PC-3 (cell line): ENCODE measurements at places on chromosomes 11 and 22.

DNA sequence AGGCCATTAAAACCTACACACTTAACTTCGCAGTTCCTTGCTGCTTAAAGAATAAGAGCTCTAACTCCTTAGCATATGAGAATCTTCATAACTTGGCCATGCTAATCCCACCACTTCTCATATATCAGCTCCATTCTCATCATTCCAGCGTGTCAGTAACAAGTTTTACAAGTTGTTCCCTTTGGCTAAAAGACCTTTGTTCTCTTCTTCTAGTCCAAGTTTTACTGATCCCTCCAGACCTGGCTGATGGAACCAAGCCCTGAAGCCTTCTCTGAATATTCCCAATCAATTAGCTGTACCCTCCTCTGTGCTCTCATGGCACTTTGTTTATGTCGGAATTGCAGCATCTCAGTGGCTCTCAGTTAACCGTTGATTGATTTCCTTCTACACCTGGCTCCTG is 35.8 kb downstream of the GAB2 start:
- no peak for DNase-seq

- no peak for DNase-seq
These were observed 59.0 kb downstream of the LRP5 start for GRCh38 chr11:68371171-68372041.

GRCh38 chr11:130854483-130854882 is 61.8 kb downstream of the SNX19 start:
- no peak for DNase-seq

DNA sequence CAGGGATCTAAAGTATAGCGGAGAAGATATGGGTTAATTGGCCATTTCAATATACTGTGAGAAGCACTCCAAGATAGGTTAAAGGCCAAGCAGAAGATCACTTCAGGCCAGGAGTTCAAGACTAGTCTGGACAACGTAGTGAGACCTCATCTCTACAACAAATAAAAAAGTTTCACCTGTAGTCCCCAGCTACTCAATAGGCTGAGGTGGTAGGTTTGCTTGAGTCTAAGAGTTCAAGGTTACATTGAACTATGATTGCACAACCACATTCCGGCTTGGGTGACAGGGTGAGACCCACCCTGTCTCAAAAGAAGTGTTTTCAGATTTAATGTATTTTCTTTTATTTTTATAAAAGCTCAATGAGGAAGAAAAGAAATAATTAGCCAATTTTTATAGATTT is 25.4 kb downstream of the PATL1 start:
- DNase-seq: no peak

- DNase-seq: no peak
These were observed 809.4 kb upstream of the RAG2 start for GRCh38 chr11:37407461-37407860.

DNA sequence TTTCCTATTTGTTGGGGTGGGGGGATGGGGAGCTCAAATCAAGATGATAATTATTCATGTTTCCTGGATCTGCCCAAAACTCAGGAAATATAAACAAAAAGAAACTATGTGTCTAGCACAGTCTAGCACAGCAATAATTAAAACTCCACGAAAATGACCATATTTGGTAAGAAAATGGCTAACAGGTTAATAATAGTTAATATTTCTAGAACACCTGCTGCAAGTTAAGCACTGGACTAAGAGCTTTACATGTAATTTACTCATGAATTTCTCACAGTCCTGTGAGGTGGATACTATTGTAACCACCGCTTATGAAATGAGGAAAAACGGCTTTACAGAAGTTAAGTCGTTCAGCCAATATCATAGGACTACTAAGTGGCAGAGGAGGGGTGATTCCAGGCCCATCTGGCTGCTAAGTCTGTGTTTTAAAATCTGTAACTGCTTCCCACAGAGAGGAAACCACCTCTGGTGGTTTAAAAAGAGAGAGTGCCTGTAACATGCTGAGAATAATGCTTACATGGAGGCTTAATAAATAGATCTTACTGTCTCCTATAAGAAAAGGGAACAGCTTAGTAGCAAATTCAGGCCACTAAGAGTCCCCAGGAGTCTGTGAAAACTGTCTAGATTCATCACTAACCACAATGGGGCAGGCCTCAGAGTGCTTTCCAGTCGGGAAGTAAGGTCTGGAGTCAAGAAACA is 11.0 kb upstream of the AMOTL1 start:
- DNase-seq: no peak

DNA sequence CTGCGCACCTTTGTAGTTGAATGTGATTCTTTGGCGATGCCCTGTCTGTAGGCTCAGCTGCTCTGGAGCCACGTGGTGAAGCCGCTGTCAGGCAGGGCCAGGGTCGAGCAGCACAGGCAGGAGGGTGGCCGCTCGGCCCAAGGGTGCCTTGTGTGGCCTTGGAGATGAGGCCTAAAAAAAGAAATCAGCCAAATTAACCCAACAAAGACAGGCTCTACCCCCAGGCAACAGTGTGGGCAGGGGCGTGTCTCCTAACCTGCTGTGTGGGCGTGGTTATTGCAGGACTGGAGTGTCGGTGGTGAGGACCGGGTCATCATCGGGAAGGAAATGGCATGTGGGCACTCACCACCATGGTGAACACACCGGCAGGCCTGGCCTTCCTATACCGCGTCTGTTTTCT is 34.3 kb downstream of the CTTN start:
- no peak for DNase-seq

GRCh38 chr22:21628386-21629254 is 1.2 kb downstream of the YDJC start:
- DNase-seq: no peak

DNA sequence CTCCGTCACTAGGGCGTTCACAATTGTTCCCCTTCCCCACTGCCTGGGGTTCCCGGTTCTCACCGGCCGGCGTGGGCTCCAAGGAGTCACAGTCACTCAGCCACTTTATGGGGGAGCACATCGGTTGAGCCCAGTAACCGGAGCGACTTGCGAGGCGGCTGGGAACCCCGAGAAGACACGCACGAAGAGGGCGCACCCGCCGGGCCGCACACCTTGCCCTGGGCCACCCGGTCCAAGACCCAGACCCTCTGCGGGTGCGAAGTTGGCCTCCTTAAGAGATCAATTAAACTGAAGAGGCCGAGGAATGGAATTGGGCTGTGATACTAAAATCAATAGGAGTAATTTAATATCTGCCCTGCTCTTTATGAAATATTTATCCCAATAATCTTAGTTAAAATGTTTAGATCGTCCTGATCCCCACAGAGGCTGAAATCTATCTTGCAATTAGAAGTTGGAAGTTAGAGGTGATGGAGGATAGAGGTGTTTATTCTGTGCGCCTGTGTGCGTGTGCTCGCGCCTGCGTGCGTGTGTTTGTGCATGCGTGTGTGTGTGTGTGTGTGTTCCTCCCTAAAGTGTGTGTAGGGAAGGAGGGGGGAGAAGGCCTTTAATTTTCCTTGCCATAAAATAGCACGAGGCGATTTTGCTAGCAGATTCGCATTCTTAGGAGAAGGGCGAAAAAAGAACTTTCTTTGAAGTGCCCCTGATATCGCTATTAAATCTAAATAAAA is 954 bp upstream of the MN1 start:
- DNase-seq: no peak

DNA sequence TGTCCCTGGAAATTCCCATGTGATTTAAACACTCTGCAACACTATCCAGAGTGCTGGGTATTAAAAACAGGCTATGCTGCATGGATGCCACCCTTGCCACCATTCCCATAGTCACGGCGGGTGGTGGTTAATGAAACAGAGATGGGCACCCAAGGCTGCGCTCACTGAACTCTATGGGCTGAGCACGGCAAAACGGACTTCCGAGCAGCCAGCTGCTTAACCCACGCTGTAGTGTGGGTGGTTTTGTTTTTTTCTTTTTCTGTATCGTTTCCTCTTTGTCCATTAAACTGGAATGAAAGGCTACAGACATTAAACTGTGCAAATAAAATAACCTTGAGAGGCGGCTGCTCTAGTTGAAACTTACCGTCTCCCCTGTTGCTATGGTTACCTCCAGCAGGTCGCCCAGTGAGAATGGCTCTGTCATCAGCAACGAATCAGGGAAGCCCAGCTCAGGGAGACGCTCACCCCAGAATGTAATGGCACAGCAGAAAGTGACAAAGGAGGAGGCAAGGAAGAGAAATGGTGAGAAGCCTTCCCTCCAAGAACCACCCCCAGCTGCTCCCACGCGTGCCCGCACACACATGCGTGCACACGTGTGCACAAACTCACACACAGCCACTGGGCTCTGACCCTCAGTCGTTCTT is 102.1 kb downstream of the C11orf91 start:
- DNase-seq: no peak

DNA sequence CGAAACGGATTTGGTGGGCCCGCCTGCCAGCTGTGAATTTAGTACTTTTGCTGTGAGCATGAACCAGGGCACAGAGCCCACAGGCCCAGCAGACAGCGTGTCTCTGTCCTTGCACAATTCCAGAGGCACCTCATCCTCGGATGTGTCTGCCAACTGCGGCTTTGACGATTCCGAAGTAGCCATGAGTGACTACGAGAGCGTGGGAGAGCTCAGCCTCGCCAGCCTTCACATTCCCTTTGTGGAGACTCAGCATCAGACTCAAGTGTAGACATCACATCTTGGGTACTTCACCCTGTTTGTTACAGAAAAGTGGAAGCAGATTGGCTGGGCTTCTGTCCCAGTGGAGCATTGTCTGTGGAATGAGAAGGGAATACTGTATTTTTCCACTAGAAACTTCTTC is 78.6 kb upstream of the MTNR1B start:
- no peak for DNase-seq

- DNase-seq: no peak
These were observed 12.7 kb downstream of the MED15 start for GRCh38 chr22:20520093-20520511.

- DNase-seq: no peak
These were observed 106.7 kb downstream of the CCDC81 start for GRCh38 chr11:86481399-86481798.

- DNase-seq: no peak
These were observed 46.5 kb upstream of the FIBIN start for GRCh38 chr11:26947379-26947844.

DNA sequence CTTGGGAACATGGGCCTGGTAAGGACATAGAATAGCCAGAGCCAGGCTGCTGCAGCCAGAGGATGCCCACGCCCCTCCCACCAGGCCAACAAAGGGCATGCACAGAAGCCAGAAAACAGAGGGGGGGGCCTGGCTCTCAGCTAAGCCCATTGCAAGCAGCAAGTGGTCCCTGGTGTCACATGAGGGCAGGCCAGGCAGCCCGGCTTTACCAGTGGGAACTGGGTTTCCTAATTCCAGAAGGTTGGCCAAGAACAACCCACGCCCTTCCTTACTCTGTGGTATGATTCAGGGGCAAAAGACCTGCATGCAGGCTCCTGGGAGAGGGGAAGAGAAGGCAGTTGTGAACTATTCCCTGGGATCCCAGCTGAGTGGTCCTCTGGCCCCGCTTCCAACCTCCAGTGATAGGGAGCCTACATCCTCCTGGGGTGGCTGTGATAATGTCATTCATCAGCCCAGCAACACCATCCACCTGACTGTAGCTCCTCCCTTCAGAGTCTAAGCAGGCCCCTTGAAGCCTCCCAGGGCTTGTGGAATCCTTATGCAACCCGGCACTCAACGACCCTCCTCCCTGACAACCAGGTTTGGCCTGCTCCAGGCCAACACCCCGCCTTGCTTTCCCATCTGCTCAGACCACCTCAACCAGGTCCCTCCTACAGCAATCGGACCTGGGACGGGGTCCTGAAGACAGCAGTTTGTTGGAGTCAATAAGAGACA is 62.1 kb upstream of the LMO1 start:
- no peak for DNase-seq

GRCh38 chr22:43005106-43005505 is 9.8 kb downstream of the PACSIN2 start:
- DNase-seq: no peak

- DNase-seq: no peak
These were observed 16.1 kb upstream of the TMEM86A start for GRCh38 chr11:18682466-18682865.

DNA sequence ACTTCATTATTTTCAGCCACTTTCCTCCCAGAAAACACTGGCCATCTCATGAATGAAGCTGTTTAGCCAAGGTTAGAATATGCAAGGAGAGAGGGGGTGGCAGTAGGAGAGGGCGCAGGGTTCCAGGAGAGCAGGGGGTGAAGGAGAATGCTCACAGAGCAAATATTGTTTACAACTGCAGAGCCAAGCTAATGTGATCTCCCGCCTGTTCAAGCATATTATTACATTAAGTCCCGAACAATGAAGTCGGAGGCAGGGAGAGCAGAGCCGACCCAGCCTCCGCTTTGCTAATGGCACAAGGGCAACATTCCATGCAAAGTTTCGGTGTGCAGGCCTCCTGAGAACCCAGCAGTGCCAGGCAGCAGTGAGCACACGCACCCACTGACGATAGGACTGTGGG is 80.1 kb downstream of the MICAL3 start:
- DNase-seq: no peak

GRCh38 chr11:69821511-69822040 is 2.4 kb upstream of the FGF3 start:
- DNase-seq: no peak

- DNase-seq: no peak
These were observed 142.2 kb downstream of the ST3GAL4 start for GRCh38 chr11:126497581-126498122.

DNA sequence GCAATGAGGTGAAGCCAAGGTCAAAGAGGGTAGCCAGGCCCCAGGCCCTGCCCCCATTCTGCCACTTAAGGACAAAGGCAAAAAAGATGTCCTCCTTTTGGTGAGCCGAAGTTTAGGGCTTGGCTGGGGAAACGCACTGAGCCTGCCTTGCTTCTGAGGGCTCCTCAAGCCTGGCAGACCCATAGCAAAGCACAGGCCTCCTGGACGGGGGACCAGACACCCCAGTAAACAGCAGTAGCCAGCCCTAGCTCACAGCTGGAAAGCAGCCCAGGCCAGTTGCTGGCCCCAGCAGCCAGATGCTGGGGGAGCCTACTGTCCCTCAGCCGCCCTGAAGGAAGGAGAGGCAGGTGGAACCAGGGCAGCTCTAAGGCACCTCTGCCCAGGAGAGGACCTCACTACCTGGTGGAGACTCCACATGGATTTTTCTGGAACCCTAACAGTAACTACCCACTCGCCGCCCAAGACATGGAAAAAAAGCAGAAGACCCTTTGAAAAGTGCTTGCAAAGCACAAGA is 3.8 kb upstream of the PYGM start:
- DNase-seq: no peak

GRCh38 chr11:73539506-73540084 is 58.3 kb downstream of the FAM168A start:
- no peak for DNase-seq
